ENCODE measurements at places on chromosomes 2 and 18.

- DNase-seq, result no peak
These were observed 107.5 kb upstream of the CELF4 start for GRCh38 chr18:37672932-37673595.

- DNase-seq, result peak; percentile 47
These were observed 38.1 kb downstream of the NAPG start for GRCh38 chr18:10563886-10564285.

- no peak for DNase-seq
These were observed 104.0 kb downstream of the DNER start for GRCh38 chr2:229610333-229610732.

- DNase-seq, result no peak
These were observed 87.3 kb downstream of the LRRTM4 start for GRCh38 chr2:77434880-77435279.

DNA sequence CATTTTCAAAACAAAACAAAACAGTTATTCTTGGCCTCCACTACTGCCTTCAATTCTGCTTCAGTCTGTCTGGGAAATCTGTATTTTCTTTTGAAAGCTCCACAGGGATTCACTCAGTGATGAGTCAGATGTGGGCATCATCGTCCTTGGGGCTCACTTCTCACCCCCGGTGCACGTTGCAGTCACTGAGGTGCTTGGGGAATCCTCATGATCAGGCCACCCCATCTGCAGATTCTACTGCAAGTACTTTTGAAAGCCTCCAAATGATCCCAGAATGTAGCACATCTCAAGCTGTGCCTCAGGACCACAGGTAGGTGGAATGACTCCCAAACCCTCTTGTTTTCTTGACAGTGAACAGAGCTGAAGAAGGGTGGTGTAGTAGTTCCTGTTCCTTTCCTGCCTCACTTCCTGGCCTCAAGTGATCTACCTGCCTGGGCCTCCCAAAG lies 34.3 kb downstream of the LPIN2 start:
- no peak for DNase-seq

DNA sequence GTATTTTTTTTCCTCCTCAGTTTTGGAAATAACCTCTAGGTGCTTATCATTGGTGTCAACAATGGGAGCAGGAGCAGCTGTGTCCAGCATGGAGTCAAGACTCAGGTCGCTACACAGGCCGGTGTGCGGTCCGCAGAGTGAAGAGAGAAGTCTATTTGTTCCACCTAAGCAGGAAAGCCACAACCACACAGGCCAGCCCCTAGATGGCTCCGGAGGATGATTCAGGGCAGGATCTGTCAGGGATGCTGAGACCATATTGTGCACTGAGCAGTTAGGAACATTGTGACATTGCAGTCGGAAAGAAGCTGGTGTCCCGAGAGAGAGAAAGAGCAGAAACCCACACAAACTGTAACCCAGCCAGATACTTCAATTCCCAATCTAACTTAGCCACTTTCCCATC lies 136.9 kb downstream of the GAREM1 start:
- DNase-seq, result peak; percentile 86

GRCh38 chr2:122368576-122369243 lies 613.3 kb downstream of the TSN start:
- DNase-seq, result no peak

DNA sequence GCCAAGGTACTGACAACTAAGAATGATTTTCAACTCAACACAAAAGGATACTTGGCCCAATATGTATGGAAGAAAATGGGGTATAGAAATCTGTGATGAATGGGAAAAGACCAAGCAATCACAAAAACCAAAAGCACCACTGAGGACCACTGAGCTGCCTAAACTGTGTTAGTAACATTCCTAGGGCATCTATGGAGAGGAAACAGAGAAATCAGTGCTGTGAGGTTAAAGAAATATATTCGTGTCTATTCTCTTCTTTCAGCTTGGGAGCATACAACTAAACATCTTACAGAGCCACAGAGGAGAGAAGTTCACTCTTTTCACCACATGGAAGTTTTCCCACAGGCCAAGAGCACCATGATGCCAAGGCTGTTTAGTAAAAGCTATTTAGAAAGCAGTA lies 47.3 kb upstream of the CALCRL start:
- DNase-seq, result no peak

All from NCI-H1092 treated with DMSO at 0.1 percent for 48 hours (cell line).